Activated CD4-positive, alpha-beta T cell treated with anti-CD3 and anti-CD28 coated beads, Interleukin-2, amount 50 U/mL, for 48 hours (primary cell): ENCODE measurements at places on chromosomes 6 and 20.

- no peak for DNase-seq
Measured at GRCh38 chr6:15246666-15247499, 1.0 kb downstream of the JARID2 start.

GRCh38 chr6:111129013-111129412, 41.7 kb downstream of the SLC16A10 start:
- DNase-seq: no peak

DNA sequence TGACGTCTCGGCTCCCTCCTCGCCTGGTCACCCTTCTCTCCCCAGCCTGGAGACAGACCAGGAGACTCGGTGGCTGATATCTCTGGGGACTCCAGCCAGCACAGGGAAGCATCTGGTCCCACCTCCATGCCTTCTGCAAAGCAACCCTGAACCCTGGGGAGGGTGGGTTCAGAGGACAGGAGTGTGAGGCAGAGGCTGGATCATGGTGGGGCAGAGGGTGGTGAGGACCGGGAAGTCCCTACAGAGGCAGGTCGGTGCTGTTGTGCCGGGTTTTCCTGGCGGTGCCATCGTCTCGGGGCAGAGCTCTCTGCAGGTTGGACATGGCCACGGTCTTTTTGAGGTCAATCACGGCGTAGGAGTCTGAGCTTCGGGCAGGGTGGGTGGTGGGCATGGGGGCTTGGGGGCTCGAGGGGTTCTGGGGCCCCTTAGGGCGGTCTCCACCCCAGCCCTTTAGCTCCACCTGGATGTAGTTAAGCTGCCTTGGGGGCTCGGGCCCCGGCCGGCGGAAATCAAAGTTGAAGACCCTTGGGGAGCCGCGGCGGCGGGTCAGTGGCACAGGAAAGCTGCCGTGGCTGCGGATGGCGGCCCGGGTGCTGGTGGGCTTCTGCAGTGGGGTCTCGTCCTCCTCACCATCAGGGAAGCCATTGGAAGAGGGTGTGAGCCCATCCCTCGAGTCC, 9.2 kb downstream of the FRS3 start:
- DNase-seq: no peak

DNA sequence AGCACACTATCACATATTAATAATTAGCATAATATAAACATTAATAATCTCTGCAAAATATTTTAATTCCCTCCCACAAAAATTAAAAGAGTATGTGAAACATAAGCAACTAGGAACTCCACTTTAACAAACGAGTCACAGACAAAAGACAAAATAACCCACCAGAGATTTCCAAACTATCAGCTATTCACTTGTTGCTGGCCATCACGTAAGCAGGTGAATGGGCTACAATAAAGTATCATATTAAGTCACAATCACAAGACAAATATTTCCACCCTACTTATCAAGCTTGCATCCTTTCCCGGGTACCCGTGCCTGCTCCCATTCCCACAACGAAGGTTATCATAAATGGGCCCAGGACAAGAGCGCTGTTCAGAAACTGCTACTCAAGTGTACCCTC, 2.5 kb downstream of the HDAC2 start:
- no peak for DNase-seq

GRCh38 chr6:44056392-44057237, 70.6 kb downstream of the MRPL14 start:
- no peak for DNase-seq
